HTR-8/SVneo (cell line): ENCODE measurements at places on chromosomes 4 and X.

GRCh38 chr4:1136048-1136447, 22.7 kb upstream of the RNF212 start:
- DNase-seq = no peak

GRCh38 chr4:39616651-39617050, 22.0 kb downstream of the SMIM14 start:
- DNase-seq = no peak

- DNase-seq = no peak
Observed at GRCh38 chrX:48569958-48570357, 4.3 kb upstream of the RBM3 start.

DNA sequence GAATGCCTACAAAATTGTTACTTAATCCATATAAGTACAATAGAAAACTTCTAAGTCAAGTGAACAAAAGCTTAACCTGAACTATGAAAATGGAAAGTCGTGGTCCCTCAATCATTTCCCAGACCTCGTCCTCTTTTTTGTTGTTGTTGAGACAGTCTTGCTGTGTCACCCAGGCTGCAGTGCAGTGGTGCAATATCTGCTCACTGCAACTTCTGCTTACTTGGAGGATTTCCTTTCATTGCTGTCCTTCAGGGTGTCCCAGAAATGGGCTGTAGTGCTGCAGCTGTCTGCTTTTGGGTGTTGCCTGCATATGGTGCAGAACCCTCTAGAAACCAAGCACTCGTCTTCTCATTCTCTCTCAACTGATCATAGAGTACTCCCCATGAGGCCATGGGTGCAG, 75.0 kb upstream of the IL2 start:
- DNase-seq = no peak

- no peak for DNase-seq
Observed at GRCh38 chrX:8139716-8140115, 31.4 kb downstream of the VCX2 start.

- no peak for DNase-seq
Observed at GRCh38 chr4:141957416-141957815, 321.0 kb downstream of the IL15 start.

DNA sequence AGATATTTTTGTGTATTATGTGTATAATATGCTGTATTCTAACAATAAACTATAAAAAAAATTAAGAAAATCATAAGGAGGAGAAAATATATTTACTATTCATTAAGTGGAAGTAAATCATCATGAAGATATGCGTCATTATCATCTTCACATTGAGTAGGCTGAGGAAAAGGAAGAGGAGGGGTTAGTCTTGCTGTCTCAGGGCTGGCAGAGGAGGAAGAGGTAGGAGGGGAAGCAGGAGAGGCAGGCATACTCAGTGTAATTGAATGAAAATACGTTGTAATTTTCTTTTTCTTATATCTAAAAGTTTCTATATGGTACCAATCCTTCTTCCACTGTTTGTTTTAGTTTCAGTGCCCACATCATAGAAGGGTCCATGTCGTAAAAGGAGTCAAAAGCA, 9.8 kb upstream of the TMEM185A start:
- no peak for DNase-seq

GRCh38 chr4:145019346-145019745, 78.7 kb downstream of the ANAPC10 start:
- no peak for DNase-seq

GRCh38 chr4:126405369-126405982, 1090.7 kb downstream of the FAT4 start:
- DNase-seq = no peak

- no peak for DNase-seq
Observed at GRCh38 chr4:152673489-152673888, 6.3 kb downstream of the TMEM154 start.

DNA sequence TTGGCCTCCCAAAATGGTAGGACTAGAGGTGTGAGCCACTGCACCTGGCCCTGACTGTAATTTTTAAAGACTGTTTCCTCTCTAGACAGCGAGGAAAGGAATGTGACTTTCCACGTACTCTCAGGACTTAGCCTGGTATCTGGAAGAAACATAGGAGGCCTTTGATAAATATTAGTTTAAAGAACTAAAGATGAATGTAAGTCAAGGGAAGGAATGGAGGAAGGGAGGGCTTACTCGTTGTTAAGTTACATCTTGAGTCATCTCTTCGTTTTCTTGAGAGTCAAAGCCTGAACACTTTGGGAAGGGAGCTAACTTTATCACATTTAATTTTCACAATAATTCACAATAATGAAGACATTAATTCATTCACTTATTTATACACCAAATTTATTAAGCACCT, 7.2 kb upstream of the LNX1 start:
- DNase-seq = no peak

- DNase-seq = no peak
Observed at GRCh38 chr4:166842795-166843261, 391.5 kb downstream of the SPOCK3 start.

- DNase-seq = no peak
Observed at GRCh38 chrX:145687146-145687545, 130.5 kb upstream of the SLITRK2 start.

DNA sequence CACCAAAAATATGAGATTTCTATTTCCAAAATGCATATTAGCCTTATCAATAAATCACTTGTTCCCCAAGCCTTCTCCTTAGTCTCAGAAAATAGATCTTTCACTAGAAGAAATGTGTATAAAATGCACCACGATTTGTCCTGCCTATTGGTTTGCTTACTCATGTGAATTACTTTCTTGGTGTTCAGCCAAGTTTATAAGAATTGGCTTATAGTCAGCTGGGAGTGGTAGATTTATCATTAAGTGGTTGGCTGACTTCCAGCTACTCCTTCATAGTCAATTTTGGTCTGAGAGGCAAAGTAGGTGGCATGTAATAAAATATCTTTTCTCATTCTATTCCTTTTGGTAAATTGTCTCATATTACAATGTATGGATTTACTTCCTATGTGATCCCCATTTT, 1.3 kb downstream of the SULT1E1 start:
- DNase-seq = no peak

DNA sequence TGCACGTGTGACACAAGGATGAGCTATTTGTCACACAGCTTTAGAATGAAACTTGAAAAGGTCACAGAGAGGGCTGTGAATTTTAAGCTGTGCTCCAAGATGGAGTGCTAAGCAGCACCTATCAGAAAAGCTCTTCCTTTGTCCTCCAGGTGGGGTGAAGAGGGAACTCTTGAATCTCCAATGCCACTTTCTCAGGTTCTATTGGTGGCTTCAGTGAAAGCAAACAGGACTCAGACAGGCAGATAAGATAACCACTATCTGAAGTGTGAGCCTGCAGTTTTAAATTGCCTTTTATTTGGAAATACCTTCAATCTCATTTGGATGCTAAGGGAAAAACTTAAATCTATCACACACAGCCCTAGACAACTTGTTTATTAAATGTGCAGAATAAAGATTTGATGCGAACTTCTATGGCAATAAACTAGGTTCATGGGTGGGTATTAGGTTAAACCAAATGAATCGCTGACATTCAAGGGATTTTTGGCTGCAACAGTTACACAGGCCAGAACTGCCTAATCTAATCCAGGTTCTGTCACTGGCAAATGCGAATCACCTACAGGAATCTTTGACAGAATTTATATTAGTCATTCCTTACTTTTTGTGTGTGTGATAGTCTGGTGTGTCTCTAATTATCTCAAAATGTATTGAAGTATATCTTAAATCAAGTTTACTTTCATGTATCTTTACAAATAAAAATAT, 13.6 kb upstream of the PDGFRA start:
- DNase-seq = no peak

DNA sequence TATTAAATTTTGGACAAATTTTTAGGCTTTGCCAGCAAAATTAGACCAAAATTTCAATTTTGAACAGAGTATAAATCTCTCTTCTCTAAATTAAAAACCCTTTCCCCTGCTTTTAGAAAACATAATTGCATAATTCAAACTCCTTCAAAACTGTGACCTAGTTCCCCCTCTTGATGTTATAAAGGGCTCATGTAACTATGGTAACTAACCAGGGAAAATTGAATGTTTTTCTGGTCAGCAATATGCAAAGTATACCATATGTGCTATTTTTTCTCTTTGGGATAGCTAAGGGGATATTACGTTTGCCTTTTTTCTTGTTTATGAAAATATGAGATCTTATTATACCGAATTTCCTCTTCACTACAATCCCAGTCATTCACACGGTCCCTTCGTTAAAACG, 5.1 kb upstream of the ING2 start:
- DNase-seq = no peak

GRCh38 chr4:82785611-82786400, 12.8 kb downstream of the SCD5 start:
- peak; percentile 57 for DNase-seq

- no peak for DNase-seq
Observed at GRCh38 chr4:162878096-162878495, 288.6 kb downstream of the NAF1 start.

- DNase-seq = no peak
Observed at GRCh38 chr4:114209584-114209983, 230.1 kb upstream of the ARSJ start.

GRCh38 chr4:77990904-77991358, 66.2 kb upstream of the FRAS1 start:
- no peak for DNase-seq

- DNase-seq = peak; percentile 27
Observed at GRCh38 chrX:12447448-12448064, 309.3 kb downstream of the FRMPD4 start.

DNA sequence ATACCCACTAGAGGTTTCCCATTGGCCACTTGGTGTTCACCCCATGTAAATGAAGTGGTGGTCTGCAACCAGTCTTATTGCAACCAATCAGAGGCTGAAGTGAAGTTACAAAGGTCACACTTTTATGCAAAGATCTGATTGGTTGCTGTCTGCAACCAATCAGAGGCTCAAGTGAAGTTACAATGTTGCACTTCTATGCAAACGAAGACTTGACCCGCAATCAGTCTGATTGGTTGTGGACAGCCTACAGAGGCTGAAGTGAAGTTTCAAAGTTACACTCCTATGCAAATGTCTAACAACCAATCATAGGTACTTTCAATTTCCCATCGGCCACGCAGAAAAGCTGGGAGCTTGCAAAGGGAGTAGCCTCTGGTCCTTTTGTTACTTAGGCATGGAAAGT, 22.3 kb upstream of the XPNPEP2 start:
- DNase-seq = no peak

- DNase-seq = no peak
Observed at GRCh38 chr4:36432586-36432985, 151.2 kb downstream of the DTHD1 start.

DNA sequence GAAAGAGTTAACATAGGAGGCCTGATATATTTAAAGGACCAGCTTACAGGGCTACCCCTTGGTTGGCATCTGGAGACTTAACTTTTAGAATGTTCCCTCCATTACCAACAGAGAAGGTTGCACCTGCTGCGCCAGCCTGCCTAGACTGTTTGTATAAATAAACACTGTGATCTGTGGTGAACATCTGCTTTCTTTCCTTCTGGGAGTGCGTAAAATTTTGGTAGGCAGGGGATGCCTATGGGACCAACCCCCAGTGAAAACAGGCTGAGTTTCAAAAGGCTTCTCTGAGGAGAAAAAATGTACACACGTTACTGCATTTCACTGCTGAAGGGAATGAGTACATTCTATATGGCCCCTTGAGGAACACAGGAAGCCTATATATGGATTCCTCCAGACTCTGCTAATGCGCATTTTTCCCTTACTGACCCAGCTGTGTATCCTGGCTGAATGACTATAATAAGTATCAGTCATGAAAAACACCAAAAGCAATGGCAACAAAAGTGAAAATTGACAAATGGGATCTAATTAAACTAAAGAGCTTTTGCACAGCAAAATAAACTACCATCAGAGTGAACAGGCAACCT, 13.8 kb downstream of the CENPC start:
- no peak for DNase-seq

DNA sequence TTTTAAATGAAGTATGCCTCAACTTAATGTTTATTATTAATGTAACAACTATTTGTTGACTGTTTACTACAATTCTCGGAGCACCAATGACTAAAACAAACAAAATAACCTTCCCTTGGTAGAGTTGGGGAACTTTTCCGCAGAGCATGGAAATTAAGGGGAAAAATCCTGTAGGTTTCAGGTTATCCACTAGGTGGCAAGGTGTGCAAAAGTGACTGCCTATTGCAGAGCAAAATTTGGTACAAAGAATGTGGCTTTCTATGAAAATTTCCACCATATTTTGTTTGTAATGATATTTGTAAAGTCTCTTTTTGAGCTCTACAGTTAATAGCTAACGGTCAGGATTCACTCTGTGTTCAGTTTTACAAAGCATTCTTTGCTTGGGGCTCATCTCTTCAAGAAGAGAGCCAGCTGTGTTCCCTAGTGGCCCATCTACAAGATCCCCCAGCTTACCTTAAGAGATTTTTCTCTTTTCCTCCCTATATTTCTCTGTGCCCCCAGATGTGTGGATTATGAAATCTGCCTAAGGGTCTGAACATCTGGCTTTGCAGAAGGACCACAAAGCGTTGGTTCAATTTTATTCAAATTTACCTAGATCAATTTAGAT, 61.1 kb downstream of the FBXO8 start:
- DNase-seq = no peak

GRCh38 chrX:30301208-30301607, 8.0 kb downstream of the NR0B1 start:
- DNase-seq = no peak

DNA sequence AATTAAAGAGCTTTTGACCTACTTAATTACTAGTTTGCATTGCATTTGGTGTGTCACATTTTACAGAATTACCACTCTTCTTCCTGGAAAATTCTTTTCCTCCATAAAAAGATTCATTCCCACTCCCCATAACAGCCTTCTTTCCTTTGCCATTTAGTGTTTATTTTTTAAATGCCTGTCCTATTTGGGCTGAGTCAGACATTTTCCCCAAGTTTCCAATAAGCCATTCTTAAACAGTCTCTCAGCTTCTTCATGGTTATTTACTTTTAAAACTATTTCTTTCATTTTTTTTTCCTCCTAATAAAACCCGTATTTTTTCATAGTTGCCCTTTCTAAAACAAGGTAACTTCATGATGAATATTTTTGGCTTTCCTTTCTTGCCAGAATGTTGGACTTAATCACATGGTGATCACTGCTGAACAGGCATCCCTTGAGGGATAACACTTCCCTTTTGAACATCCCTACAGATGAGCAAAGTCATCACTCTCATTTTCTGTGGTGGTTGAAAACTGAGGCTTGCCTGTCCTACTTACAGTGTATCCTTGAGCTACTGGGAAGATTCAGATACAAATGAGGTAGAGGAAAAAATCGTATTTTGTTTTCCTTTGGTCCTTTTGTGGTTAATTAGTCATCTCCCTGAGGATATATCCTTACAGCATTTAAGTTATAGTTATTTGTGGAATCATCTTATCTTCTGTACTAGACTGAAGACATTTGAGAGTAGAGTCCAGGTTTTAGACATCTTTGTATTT, 520.5 kb upstream of the NR3C2 start:
- peak; percentile 8 for DNase-seq

- no peak for DNase-seq
Observed at GRCh38 chrX:16903274-16904022, 33.3 kb upstream of the RBBP7 start.

DNA sequence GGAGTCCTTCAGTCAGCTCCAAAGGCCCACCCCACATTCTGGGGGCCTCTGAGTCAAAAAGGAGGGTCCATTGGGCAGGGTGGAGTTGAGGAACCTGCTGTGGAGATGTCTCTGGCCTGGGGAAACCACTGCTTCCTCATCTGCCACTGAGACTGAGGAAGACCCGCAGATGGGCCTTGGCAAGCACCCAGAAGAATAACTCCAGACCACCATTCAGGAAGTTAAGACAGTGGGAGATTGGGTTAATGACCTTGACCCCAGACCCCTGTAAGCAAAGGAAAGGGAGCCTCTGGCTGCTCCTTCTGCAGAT, 8.1 kb upstream of the HSD17B10 start:
- DNase-seq = no peak
